Cerebellum (tissue), 4 donors: ENCODE measurements at places on chromosomes 16 and 17.

DNA sequence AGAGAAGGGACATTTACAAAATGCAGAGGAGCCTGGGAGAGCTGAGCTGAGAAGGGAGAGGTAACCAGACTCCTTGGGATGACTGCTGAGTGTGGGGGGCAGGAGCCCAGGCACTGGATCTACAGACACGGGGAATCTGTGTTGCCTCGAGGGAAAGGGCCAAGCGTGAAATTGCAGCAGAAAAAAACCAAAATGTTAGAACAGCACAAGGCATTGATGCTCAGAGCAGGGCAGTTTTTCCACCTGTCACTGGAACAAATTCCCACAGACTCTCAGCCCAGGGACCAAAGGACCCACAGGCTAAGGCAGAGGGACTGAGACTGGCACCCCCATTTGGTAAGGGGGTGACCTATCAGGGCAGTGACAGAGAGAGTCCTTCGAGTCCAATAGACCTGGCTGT, 2.0 kb downstream of the PITPNM3 start:
- DNase-seq, result no peak

DNA sequence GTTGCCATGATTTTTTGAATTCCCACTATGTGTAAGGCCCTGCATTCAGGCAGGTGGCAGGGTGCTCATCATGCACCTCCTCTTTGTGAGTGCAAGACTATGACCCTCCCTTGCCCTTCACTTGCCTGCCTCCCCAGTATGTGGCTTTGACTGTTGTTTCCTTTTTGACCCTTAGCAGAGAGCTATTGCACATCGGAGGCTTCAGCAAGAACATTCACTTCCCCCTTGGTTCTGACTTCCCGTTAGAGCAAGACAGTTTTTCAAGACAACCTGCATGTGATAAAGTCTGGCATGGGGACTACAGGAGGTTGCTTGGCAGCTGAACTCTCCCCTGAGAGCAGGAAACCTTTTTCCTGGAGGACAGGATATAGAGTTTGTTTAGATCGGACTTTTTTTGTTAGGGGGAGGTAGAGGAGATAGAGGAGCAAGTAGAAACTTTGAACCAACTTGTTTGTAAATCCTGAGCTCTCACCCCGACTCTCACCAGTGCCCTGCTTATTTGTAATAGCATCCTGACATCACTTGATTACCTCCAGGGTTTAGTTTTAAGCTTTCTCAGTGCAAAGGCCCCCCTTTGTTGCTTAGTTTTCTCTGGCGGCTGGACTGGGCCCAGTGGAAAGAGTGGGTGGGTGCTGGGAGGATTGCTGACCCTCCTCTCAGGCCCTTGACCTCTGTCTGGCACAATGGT, 34.3 kb downstream of the LIMD2 start:
- no peak for DNase-seq

DNA sequence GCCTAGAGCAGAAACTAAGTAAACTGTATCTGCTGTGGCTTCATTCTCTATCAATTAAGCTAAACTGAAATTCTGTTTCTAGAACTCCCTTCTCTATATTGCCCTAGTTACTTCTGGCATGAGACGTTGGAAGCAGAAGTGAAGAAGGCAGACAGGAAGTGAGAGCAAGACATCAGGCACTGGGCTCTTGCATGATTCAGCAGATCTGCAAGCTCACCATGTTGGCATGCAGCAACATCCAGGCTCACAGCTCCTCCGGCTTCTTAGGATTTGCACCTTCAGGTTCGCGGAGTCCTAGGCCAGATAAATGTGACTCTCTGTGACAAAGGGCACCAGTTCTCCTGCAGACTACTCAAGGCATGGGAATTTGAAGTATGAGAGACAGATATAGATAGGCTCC, 148.3 kb downstream of the CDH8 start:
- DNase-seq, result no peak

- peak; percentile 34 for DNase-seq
Observed at GRCh38 chr17:39753514-39754160, 15.9 kb downstream of the GRB7 start.

- DNase-seq, result no peak
Observed at GRCh38 chr16:67022531-67023214, 6.3 kb upstream of the CBFB start.

DNA sequence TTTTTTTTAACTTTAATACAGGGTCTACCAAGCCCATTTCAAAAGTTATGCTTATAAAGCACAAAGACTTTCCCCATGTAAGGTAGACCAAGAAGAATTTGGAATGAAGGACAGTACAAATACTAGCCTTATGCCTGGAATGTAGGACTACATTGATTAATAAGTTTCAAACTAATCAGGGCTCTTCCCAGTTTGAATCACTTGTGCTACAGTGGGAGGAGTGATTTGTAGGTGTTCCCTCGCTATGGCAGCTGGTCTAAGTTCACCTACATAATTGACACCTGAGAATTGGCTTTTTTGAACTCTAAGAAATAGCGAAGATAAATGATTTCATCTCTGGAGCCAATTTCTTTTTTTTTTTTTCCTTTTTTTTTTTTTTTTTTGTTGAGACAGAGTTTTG, 18.6 kb downstream of the TMEM238L start:
- DNase-seq, result no peak

- DNase-seq, result no peak
Observed at GRCh38 chr17:49964769-49965523, 4.0 kb upstream of the DLX4 start.

GRCh38 chr16:26651464-26651863, 415.3 kb upstream of the C16orf82 start:
- no peak for DNase-seq

DNA sequence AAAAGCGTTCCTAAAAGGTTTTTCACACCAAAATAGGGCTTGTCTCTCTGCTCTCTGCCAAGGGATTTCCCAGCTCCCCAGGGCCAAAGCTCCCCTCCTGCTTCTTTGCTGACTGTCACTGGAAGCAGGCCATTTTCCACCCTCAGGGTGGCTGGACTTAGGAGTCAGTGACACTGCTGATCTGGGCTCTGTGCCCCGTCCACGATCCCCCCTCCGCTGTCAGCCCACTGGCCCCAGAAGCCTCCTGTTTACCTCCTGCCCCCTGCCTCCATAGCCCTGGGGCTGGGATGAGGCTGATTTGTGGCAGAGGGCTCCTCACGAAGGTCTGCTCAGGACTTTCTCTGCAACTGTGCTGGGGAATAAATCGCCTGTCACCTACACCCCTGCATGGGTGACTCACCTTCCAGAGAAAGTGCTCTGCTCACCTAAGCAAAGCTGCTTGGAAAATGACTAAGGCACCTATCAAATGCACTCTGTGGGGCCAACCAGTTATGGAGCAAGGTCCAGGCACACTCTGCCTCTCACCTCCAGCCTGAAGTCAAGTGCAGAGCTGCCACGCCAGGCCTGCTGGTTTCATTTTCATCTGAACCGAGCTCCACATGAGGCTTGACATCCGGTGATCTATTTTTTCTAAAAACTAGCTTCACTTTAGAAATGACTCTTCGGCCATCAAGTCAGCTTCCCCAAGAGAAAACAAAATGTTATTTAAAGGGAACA, 4.9 kb downstream of the MAP3K14 start:
- no peak for DNase-seq

DNA sequence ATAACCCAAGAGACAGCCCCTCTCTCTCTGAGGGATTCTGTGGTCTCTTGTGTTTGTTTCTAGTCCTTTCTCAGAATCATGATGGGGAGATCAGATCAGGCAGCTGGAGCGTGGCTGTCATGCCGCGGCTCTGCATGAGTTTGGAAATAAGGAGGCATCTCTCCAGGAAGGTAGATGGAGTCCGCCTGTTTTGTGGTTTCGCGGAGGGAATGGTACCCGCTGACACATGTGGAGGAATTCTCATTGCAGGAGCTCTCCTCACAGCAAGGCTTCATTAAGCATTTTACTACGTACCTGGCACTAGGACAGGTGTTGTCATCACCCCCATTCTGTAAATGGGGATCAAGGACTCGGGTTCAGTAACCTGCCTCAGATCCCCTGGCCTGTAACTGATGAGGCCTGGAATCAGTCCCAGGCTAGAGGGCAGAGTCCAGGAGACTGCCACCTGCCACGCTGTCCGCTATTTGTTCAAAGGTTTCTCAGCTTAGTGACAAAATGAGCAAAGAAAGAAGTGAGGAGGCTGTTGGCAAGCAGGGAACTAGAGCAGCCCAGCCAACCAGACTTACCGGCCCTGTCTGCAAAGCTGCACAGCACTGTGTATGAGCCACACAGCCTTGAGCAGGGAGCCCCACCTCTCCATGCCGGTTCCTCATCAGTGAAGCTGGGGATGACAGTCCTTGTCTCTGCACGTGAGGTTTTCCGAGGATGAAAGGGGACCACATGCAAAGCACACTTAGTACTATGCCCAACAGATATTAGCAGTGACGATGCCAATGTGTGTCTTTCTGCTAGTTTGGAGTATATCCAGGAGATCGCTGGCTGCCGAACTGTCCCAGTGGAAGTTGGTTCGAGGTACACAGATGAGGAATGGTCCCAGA, 11.0 kb downstream of the KDM8 start:
- DNase-seq, result peak; percentile 77

- DNase-seq, result no peak
Observed at GRCh38 chr17:72318131-72318530, 197.3 kb downstream of the SOX9 start.

GRCh38 chr17:81339534-81340296, 44.6 kb upstream of the SLC38A10 start:
- DNase-seq, result no peak

DNA sequence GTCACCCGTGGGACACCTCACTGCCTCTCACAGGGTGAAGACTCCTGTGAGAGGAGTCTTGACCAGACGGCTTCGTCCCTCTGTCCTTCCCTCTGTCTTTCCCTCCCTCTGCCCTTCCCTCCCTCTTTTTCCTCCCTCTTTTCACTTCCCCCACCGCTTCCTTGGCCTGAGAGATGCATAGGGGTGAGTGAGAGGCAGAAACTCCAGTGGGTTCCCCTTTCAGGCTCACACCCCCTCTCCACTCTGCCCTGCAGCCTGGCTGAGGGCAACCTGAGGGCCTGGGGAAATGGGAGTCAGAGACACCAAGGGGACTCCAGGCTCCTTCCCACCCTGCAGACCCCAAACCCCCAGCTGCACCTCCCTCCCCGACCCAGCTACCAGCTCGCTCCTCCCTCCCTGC, 14.6 kb upstream of the KRT17 start:
- DNase-seq, result no peak

DNA sequence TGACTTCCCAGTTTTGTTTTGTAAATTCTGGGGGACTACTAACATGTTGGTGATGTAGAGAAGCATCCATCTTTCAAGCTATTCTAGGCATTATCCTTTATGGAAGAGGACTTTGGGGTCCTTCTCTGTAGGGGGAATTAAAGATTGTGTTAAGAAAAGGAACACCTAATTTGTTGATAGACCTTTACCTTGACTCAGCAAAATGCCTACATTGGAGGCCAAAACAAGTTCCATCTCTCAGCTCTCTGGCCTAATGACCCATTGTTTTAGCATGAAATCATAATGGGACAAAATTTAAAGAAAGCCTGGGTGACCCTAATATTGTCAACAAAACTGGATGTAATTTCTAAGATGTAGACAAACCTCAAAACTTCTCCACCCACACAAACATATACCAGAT, 465.3 kb upstream of the SOX9 start:
- no peak for DNase-seq

DNA sequence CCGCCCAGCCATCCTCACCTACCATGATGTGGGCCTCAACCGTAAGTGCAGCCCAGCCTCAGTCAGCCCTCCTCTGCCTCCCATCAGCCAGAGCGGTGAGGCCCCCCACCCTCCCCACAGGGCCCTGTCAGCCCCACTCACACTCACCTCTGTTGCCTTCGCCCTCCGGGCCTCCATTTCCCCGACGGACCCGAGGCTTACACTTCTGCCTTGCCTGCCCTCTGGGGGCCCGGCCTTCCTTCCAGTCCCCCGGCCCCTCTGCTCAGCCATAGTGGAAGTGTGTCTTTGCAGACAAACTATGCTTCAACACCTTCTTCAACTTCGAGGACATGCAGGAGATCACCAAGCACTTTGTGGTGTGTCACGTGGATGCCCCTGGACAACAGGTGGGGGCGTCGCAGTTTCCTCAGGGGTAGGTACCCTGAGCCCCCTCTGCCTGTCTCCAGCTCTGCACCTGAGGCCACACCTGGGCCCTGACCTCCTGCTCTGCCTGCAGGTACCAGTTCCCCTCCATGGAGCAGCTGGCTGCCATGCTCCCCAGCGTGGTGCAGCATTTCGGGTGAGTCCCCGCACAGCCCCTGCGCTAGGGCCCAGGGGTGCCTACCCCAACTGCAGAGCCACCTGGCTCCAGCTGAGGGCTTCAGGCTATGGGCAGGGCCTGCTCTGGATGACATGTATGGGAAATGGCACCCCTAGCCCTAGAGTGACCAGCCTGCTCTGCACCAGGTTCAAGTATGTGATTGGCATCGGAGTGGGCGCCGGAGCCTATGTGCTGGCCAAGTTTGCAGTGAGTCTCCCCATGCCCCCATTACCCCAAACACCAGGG, 4.1 kb downstream of the NDRG4 start:
- no peak for DNase-seq
